ENCODE measurements at places on chromosomes 6 and 20.

- DNase-seq, result no peak
These were observed 276.8 kb downstream of the TENT5A start for GRCh38 chr6:81475646-81476045.

- DNase-seq, result no peak
These were observed 609 bp downstream of the MYL9 start for GRCh38 chr20:36541768-36542488.

- DNase-seq, result no peak
These were observed 41.6 kb downstream of the C6orf15 start for GRCh38 chr6:31070711-31071197.

- DNase-seq, result no peak
These were observed 2.1 kb downstream of the MYLIP start for GRCh38 chr6:16130932-16131387.

Data from liver (tissue), 10 donors.